ENCODE measurements at places on chromosomes 6 and 20.

DNA sequence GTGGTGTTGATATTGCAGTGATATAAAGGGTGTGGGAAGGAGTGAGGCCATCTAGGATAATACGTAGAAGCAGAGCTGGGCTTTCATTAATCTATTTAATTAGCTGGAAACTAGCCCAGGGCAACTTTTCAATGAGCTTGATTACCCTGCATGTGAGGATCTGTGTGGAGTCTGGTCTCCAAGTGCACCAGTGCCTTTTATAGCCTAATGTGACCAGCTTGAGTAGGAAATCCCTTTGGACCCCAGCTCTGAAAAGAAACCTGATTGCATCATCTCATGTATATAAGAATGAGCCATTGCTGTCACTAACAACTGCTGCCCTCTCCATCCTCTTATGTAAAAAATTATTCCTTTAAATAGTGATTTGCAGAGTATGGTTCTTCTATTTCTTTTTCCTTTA lies 72.6 kb downstream of the CD109 start:
- DNase-seq = peak; percentile 22

GRCh38 chr6:158991017-158991723 lies 8.8 kb downstream of the RSPH3 start:
- no peak for DNase-seq

GRCh38 chr6:109702791-109703190 lies 11.7 kb downstream of the FIG4 start:
- no peak for DNase-seq

DNA sequence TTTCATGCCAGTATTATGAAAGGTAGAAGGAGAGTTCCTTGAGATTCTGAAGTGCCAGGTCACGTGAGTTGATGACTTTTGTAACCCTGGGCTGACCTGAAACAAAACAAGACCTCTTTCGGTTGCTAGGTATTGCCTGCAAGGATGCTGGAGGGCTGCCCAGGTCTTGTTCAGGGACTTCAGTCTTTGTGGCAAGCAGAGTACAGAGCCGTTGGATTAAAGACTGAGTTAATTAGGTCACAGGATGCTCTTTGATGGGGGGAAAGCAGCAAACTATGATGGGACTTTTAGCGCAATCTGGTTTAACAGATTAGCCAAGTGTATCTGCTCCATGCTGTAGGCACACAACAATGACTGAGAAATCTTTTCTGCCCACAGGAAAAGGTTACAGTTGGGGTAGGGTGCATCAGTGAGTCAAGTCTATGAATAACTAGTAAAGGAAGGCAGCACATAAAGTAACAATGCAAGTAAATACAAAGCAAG lies 12.8 kb upstream of the ELOVL5 start:
- DNase-seq = no peak
